ENCODE measurements at places on chromosomes 1 and 21. TPM values are rescaled to one million over a fixed set of nuclear protein-coding genes. Genes with fewer than 3 reads are reported as not detected.

DNA sequence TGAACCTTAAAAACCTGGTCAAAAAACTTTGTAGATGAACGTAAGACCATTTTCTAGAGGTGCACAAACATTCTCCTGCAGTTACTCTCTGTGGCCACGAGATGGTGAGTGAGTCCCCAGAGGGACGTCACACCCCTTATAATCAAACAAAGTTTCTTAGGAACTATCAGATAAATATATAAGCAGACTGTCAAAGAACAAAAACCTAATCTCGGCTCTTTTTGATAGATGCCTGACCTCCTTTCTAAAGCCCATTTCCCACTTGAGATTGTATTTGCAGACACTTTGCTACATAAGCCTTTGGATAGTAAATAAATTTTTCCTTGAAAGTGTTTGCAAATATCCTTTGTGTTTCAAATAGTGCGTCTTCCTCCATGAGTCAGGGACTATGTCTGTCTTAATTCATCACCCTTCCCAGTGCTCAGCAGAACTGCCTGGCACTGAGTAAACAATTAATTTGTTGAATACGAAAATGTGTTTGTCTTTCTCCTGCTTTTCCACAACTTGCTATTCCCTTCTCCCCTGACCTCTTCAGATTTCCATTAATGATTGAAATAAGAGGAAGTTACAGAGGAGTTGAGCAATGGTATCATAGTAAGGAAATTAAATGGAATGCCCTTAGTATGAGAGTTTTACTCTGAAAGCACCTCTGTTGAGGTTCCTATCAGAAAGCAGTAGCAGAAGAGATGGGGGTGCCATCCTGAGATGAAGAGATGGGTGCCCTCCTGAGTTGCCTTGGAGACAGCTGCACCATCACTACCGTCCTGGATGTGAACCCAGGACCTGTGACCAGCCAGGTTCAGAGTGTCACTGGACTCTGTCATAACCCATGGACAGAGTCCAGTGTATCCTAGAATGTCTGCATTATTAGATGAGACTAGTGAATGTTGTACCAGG, 57.8 kb upstream of the RAVER2 start:
- DNase-seq = peak; percentile 76

EDN2 gene
- not detected for total RNA-seq

DNA sequence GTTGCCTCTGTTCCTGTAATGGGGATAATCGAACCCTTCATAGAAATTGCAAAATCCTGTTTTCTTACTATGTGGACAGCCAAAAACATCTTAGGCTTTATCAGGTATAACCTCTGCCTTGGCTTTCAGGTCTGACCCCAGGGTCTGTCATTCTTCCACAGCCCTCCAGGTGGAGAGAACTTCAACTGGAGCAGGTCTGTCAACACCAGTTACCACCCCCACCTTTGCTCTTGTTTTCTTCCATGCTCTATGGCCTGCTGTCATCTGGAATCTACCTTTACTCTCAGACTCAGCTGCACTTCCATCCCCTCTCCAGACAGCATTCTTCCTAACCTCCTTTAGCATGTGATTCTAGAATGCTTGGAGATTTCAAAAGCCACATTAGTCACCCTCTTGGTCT, 10.4 kb upstream of the GJA9 start:
- DNase-seq = no peak

GRCh38 chr21:40567501-40567900, 279.5 kb downstream of the DSCAM start:
- DNase-seq = no peak

WDR3 gene
- total RNA-seq = 10.5 TPM

- peak; percentile 92 for DNase-seq
Observed at GRCh38 chr1:958823-959730, at the start of gene NOC2L. Gene NOC2L, minus strand, starts transcription at chr1:959256. Its CDS starts 16 bp downstream, at chr1:959240.

- no peak for DNase-seq
Observed at GRCh38 chr21:42096566-42096965, 25.4 kb downstream of the UMODL1 start.

DNA sequence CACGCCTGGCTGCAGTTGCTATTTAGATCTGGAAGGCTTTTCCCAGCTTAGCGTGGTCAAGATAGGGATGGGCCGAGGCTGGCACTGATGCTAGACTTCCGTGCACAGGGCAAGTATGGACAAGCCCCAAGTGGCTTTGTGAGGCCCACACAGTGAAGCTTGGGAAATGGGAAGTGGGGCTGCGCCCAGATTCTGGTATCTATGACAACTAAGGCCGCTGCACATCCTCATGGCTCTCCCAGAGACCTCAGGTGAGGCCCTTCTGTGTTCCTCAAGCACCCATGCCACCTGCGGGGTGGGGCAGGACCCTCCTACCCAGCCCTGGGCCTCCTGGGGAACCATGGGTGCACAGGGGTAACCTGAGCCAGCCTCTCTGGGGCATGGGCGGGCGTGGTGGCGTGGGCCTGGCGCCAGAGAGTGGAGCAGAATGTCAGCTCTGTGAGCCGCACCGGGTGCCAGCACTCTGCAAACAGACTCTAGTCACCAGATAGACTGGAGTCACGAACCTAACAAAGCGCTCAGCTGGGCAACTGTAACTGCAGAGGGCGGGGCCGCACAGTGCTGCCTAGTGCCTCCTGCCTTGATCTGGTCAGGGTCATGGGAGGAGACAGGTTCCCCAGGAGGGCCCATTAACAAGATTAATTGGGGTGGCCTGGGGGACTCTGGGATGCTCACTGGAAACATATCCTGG, 46.4 kb downstream of the ELF3 start:
- DNase-seq = no peak

SYT14 gene
- not detected for total RNA-seq

GRCh38 chr1:2029561-2029960, 10.4 kb downstream of the GABRD start:
- DNase-seq = no peak

DNA sequence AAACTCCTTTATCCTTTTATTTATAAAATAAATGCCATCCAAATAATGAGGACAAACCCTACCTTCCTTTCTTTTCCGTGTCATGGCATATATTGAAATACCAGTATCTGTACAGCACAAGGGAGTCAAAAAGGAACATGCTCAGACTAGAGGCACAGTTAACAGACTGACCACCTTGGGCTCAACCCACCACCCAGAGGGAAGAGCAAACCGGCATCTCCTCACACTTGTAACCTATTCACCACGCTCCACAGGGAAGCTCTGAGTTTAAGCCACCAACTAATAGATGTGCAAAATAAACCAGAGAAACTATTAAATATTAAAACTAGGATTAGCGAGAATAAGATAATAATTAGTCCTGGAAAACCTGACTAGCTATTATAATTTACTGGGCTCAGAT, 112.7 kb downstream of the SIPA1L2 start:
- no peak for DNase-seq

SPRR2F gene
- total RNA-seq = not detected

Data from hematopoietic multipotent progenitor cell (in vitro differentiated cells).